ENCODE measurements at places on chromosomes 2 and 18.

DNA sequence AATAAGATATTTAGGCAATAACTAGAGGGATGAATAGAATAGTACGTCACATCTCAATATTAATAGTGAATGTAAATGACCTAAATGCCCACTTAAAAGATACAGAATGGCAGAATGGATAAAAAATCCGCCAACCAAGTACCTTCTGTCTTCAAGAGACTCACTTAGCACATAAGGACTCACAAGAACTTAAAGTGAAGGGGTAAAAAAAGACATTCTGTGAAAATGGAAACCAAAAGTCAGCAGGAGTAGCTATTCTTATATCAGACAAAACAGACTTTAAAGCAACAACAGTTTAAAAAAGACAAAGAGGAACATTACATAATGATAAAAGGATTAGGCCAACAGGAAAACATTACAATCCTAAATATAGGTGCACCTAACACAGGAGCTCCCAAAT lies 56.7 kb upstream of the DSC1 start:
- DNase-seq = no peak

GRCh38 chr2:56455642-56456041 lies 271.9 kb downstream of the CCDC85A start:
- no peak for DNase-seq

- DNase-seq = no peak
Observed at GRCh38 chr2:129771418-129772189, 207.9 kb upstream of the RAB6C start.

GRCh38 chr2:62409442-62409841 lies 96.6 kb downstream of the TMEM17 start:
- no peak for DNase-seq

DNA sequence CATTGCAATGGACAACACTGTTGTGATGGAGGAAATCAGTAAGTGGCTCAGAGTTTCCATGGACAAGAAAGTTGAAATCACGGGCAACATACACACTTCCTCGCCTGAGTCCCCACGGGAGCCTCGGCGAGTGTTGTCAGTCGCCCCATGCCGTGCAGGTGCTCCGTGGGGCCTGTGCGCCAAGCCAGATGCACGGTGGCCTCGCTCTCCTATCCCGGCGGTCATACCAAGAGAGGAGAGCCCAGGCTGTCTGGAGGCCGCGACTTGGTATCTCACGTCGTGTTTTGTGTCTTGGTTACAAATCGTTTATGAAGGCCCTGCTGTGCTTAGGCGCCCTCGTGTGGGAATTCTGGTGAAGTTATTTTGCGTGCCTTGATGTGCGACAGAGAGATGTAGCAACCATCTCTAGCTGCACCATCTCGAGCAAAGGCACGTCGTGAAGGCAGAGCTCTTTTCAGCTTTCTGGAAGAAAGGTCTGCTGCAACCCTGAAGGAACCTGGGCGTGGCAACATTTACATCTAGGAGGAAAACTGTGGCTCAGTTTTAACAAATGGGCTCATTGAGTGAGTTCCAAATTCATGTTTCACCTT lies 21.8 kb downstream of the ATG4B start:
- peak; percentile 62 for DNase-seq

- DNase-seq = no peak
Observed at GRCh38 chr2:58543442-58543841, 302.3 kb upstream of the FANCL start.

Measured in KBM-7 (cell line).